DND-41 (cell line): ENCODE measurements at places on chromosomes 12 and 14.

DNA sequence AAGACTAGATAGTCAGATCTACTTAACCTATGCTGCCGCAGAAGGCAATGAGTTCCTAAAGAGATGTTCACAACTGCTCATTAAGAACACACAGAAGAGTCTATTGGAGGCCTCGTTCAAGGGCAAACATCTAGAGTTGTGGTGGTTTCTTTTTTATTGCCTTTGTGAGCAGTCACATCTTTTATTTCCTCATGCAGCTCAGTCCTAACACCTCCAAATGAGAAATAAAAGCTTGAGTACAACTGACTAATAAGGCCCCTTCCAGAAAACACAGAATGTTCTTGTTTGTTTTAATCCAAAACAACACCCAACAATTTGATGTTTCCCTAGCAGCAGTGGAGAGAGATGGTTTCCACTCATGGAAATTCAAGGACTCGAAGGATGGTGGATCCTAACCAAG, 123.5 kb upstream of the NOS1 start:
- no peak for DNase-seq

DNA sequence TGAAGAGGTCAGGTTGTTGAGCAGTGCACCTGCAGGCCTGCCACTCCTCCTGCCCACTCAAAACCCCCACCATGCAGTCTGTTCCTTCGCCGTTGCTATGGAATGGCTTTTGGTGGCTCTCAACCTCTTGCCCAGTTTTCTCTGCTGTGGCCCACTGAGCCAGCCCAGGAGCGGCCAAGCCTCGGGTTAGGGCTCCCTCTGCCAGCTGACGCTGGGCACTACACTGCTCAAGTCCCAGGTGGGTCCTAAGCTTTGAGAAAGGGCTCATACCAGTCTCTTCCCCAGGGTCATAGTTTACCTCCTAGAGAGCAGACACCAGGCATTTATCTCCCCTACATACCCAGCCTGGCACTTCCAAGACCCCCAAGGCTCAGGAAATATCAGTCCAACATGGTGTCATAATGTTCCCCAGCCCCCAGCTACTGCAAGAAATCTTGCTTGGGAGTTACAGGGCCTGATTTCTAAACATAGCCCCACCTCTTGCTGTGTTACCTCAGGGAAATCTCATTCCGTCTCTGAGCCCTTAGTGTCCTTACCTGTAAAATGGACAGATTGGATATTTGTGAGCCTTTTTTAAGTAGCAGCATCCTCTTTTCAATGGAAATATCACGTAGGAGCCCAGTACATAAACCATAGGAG, 59.4 kb downstream of the TSPAN11 start:
- DNase-seq: peak; percentile 29

GRCh38 chr12:88834226-88834625, 254.0 kb upstream of the KITLG start:
- no peak for DNase-seq

DNA sequence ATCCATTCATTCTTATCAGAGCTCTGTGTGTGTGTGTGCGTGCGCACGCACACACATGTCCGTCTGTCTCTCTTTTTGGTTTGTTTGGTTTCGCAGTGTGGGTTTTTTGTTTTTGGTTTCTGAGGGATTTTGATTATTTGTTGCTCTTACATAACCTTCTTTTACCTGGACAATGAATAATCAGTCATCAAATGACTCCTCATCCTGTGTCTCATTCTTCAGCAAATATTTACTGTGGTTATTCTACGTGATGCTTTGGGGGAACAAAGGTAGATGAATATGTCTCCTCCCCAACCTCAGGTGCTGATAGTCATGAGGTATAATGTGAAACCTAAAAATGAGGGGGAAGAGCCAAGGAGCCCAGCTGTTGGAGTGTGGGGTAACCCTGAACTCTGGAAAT, 92.4 kb downstream of the SAMD4A start:
- DNase-seq: no peak

- DNase-seq: no peak
These were observed 454.1 kb downstream of the PCNX1 start for GRCh38 chr14:71361336-71361735.

DNA sequence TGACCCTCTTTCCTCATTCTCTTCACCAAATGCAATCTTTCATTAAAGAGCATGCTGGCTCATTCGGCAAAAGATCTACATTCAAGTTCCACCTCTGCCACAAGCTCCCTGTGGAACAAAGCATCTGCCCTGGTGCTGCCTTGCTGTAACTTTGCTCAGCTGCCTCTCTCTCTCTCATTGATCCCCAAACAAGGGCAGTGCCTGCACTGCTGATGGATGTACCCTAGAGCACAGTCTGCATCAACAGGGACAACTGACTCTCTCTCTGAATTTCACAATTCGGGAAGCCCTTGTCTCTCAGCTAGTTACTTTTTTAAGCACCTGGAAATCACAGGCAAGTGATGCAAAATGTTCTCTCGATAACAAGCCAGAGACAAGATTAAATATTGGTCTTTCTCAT, 174.0 kb upstream of the DIO2 start:
- no peak for DNase-seq

GRCh38 chr12:118959348-118959747, 22.0 kb upstream of the SRRM4 start:
- no peak for DNase-seq
